Activated naive CD4-positive, alpha-beta T cell treated with Interleukin-2 at 50 U/mL for 16 hours (primary cell): ENCODE measurements at places on chromosomes 4 and X.

- DNase-seq, result no peak
These were observed 247.8 kb downstream of the GRID2 start for GRCh38 chr4:92551616-92552015.

- DNase-seq, result no peak
These were observed 71.2 kb downstream of the SNX25 start for GRCh38 chr4:185280608-185281007.

GRCh38 chr4:155620637-155621036 lies 46.0 kb upstream of the GUCY1A1 start:
- DNase-seq, result no peak

- no peak for DNase-seq
These were observed 1217.0 kb downstream of the RAPGEF2 start for GRCh38 chr4:160319868-160320260.

DNA sequence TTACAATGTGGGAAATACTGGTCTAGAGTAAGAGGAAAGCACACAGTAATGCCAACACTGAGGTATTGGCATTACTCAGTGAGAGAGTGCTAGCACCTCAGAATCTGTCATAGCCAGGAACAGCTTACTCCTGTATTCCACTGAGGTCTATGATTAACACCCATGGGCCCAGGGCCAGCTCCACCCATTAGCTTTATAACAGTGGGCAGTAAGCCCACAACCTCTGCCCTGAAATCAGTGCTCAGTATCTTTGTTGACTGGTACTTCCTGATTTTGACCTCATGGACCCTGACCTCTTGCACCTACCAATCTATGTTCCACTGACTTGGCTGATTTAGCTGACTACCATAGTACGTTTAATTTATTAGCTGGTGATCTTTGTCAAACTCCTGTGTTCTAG lies 56.1 kb downstream of the LANCL3 start:
- DNase-seq, result no peak

DNA sequence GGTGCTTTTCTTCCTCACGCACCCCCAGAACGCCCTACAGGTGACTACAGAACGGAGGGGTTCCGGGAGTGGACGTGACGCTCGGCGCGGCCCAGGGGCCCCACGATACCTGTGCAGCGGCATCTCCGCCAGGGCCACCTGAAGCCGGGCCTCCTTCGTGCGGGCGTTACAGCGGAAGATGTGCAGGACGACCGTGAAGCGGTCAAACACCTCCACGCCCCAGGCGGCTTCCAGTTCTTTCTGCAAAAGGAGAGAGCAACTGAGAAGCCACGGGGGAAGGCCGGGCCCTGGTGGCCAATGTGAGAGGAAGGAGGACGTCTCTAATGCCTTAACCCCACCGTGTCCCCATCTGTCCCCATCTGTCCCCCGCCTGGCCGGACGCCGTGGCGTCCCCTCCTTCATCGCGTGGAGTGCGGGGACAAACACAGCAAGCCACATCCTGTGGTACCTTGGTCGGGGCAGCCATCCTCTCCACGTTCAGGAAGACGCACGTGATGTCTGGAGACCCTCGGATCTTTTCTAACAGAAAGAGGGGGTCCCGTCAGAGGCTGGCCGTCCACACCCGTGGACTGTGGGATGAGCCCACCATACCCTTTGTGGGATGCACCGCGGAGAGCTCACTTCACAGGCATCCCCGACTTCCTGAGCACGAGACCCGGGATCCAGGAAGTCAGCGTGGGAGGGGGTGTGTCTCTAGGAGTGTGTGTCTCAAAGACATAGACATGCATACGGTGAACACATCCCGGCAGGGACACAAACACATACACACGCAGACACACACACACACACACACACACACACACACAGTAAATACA lies 3.6 kb downstream of the GTPBP6 start:
- no peak for DNase-seq

DNA sequence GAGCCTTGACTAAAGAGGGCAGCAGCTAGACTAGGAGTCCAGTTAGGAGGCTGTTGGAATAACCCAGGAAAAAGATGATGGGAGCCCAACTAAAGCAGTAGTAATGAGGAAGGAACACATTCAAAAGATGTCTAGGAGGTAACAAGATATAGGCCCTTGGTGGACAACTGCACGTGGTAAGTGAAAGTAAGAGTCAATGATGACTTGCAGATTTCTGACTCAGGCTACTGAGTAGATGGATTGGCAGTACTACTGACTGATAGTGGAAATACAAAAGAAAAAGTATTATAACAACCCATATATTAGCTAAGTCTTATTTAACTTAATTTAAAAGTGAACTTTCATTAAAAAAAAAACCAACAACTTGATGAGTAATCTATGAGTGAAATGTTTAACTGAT lies 74.0 kb downstream of the PAK3 start:
- no peak for DNase-seq
